ENCODE measurements at places on chromosomes 11 and 22.

DNA sequence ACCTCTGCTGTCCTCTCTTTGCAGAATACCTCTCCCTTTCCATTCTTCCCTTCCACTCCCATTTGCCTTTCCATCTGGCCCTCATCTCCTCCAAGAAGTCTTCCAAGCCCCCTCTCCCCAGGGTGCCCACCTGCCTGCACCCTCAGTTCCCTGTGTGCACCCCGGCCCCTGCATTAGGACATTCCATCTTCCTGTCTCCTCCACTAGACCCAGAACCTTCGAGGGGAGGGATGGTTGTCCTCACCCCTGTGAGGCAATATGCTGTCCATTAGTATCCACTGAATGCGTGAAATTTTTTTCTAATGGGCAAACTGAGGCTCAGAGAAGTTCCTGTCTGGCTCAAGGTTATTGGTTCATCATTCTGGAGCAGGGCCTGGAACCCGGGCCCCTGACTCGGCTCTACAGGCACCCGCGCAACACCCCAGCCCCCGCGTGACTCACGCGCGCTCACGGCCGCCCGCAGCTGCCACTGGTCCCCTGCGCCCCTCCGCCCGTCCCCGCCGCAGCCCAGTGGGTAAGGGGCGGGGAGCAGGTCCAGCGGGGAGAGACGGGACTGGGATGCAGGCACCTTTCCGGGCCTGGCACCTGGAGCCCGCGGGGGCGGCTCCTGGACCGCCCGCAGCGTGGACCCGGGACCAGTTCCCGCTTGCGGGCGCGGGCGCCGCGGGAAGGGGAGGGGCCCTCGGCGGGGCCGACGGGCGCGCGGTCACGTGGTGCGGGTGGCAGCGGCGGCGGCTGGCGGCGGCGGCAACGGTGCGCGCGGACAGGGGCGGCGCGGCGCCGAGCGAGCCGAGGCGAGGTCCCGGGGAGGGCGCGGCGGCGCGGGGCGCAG lies 7.0 kb downstream of the SEPTIN3 start:
- peak; percentile 26 for DNase-seq

- no peak for DNase-seq
These were observed 21.1 kb downstream of the TSPAN18 start for GRCh38 chr11:44747836-44748235.

DNA sequence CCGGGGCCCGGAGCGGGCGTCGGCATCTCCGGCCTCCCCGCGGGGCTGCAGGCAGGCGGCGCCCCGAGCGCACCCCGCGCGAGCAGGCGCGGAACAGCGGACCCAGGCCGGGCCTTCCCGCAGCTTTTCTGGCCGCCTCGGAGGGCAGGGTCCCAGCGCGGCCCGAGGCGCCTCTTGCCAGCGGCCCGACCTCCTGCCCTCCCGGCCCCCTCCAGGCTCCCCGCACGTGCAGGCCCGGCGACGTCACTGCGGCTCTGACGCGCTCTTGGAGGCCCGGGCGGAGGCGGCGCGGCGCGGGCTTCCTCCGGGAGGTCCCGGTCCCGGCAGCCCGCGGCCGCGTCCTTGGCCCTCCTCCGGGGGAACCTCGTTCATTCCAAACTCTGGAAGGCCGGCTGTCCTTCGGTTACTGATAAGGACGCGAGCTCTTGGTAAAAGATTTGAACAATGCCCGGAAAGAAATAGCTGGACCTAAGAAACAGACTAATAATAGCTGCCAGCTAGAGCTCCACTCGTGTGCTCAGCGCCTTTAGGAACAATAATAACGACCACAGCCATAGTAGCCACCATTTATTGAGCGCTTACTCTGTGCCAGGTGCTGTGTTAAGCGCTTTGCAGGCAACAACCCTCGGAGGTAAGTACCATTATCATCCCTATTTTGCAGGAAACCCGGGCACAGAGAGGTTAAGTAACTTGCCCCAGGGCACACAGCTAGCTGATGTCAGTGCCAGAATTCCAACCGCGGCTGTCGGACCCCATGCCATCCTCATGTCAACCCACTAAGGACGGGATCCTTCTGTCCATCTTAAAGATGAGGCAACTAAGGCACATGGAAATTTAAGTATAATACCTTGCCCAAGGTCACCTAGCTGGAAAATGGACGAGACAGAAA lies 39.1 kb upstream of the CREB3L1 start:
- DNase-seq, result peak; percentile 56

DNA sequence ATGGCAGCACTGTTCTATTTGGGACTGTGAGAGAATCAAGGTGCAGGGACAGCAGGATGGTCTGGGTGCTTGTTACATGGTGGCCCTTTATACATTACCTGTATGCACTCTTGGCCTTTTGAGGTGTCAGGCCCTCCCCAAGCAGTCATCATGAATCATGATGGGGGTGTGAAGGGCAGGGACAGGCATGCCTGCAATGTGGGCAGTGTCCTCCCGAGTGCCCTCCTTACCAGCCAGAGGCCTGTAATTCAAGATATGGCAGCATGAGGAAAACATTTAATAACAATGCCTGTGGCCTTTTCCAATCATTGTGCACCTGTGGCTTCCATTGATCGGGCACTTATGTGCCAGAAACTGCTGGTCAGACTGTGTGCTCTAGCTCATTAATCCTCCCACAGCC lies 25.5 kb upstream of the CYP2D6 start:
- no peak for DNase-seq

DNA sequence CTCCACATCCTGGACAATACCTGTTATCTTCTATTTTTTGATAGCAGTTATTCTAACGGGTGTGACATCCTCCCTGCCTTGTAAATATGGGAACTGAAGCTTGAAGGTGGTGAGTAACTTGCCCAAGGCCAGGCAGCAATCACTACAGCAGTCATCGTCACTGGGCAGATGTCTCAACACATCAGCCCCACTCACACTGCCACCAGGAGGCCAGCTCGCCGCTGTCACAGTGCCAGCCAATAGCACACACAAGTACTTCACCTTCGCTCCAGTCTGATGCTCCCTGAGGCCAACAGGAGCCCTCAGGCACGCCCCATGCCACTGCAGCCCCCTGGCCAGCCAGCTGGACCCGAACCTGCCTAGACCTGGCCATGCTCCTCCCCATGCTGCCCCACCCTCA lies 4.9 kb upstream of the TTLL1 start:
- DNase-seq, result no peak

- DNase-seq, result peak; percentile 52
These were observed 11.8 kb downstream of the TBC1D10A start for GRCh38 chr22:30314915-30315314.

GRCh38 chr11:84250834-84251613 lies 964.9 kb upstream of the CCDC90B start:
- no peak for DNase-seq

- peak; percentile 90 for DNase-seq
These were observed 14.7 kb upstream of the PISD start for GRCh38 chr22:31676700-31677099.

GRCh38 chr11:2515401-2516275 lies 70.8 kb downstream of the KCNQ1 start:
- no peak for DNase-seq

All from CD8-positive, alpha-beta memory T cell (primary cell).